ENCODE measurements at places on chromosomes 2 and 18. TPM values are rescaled to one million over a fixed set of nuclear protein-coding genes. Genes with fewer than 3 reads are reported as not detected.

The C2orf80 gene
- not detected for total RNA-seq

The LCT gene
- not detected for total RNA-seq

The DLX1 gene
- total RNA-seq, result 0.14 TPM

The RMDN2 gene
- 3.7 TPM for total RNA-seq

The ABCG5 gene
- not detected for total RNA-seq

Data from nasal cavity respiratory epithelium epithelial cell of viscerocranial mucosa (primary cell).